ENCODE measurements at places on chromosomes 4 and X.
A peak's percentile ranks its signal among the peaks of the same experiment; 100 is the strongest.

DNA sequence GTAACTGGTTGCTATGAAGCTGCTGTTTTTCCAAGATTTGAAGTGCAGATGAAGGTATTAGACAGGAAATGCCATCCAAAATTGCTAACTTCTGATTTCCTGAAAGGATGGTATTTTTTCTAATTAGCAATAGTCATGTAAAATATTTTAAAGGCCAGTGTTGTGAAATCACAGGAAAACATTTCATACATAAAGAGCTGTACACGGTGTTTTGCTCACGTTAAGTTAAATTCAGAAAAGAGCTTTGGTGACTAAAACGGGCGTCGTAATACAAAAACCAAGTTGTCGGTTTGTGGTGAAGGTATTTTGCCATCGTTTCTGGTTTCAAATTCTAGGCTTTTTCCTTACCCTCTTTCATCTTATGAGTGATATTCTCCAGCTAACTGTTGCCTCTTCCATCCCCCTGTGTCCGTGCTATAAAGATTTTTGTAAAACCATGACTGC, 39.8 kb downstream of the AFF1 start:
- no peak for DNase-seq

GRCh38 chrX:46573892-46574773, 568 bp downstream of the CHST7 start:
- peak; percentile 56 for DNase-seq

DNA sequence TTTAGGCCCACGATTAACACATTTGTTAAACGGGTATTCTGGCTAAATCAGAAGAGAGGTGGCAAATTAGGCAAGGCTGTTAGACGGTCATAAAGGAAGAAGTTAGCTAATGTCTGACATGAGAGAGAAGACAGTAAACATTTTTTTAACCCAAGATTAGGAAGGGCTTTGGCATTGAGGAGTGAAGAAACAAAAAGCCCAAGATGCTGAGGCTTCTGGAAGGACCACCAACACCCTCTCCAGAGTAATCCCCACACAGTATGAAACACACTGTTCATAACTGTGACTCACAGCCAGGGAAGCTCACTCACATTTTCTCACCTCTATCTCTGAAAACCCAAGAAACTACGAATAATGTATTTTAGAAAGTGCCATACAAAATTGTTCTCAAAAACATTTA, 127.6 kb downstream of the AMELX start:
- DNase-seq: peak; percentile 72

DNA sequence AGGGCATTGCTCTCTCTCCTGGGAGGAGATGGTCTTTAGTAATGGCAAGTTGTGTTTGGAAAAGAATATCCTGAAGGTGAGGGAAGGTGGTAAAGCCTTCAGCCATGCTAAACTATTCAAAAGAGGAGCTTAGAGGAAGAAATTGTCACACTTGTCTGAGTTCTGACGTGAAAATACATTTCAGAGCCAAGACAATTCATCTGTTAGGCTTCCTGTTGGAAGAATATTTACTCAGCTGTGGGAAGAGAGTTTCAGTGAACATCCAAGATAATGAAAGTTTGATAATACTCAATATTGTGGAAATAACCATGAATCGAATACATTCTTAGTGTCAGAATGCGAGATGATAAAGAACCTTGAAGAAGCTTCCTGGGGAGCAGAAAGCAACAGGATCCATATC, 143.3 kb downstream of the GPAT3 start:
- DNase-seq: no peak

DNA sequence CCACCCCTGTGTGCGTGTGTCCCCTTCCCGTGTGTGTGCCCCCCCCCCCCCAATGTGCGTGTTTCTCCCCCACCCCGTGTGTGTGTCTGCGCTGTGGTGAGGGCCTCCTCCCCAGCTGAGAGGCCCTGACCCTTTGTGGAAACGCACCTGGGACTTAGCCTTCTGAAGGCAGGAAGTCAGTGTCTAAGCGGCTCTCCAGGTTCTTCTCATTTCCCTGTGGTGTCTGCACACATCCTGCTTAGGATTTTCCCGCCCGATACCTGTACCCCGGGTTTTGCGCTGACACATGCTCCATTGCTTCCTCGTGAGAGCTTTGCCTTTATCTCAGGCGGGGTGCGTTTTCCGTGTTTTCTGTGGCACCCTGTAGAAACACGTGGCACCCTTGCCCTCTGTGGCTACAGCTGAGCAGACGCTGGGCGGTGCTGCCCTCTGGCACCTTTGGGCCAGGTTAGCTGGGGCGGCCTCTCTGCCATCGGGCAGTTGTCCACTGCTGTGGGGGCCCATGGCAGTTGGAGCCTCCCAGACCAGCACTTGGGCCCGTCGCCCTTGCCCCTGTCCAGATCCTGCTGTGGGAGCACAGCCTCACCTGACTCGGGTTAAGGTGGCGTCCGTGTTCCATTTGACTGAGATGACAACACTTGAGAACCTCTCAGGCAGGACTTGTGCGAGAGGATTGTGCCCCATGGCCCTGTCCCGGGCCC, 26.3 kb downstream of the MAEA start:
- DNase-seq: no peak

DNA sequence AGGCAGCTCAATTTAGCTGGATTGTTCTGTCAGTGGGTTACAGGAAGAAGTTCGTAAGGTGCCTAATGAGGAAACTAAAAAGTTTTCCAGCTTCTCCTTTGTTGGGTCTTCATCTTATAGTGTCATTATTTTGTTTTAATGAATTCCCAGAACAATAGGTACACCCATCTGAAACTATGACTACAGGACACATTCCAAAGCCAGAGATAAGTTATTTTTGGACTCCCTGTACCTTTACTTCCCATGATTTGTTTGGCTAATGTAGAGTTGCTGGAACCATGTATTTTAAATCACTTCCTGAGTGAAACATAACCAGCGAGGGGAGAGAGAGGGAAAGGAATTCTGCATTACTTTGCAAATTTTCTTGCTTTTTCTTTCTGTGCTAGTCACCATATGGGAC, 114.0 kb downstream of the CLCN5 start:
- no peak for DNase-seq

- no peak for DNase-seq
These were observed 115.2 kb downstream of the SORCS2 start for GRCh38 chr4:7307394-7308099.

GRCh38 chrX:17361620-17362019, 13.4 kb upstream of the NHS start:
- no peak for DNase-seq

GRCh38 chr4:151359576-151359975, 34.2 kb upstream of the SH3D19 start:
- DNase-seq: no peak

GRCh38 chr4:107862658-107863057, 37.9 kb downstream of the SGMS2 start:
- DNase-seq: peak; percentile 58

- no peak for DNase-seq
These were observed 7.7 kb upstream of the THOC2 start for GRCh38 chrX:123740536-123740935.

DNA sequence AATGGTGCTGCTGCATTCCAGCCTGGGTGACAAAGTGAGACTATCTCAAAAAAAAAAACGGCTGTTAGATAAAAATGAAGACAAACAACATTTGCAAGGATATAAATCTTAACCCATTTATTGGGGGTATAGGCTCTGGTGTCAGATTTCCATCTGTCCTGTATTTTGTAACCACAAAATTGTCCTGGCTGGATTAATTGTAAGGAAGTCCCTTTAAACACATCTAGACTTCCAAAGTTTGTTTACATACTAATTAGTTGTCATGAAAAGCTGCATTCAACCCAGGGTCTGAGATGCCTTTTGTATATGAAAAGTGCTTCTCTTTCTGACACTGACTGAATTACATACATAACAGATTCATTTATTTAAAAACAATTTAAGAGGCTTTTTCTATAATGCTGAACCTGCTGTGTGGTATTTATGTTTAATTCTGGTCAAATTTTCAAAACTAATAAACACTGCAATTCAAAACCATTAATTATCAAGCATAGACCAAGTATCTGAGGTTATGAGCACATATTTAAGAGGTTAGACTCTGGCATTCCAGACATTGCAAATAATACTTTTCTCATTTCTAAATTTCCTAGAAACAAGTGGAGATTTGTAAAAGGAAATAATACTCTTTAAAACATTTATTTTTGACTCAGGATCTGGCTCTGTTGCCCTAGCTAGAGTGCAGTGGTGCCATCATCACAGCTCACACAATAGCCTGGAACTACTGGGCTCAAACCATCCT, 17.5 kb upstream of the UGDH start:
- DNase-seq: peak; percentile 67

- DNase-seq: peak; percentile 98
These were observed 60.1 kb upstream of the PLAC1 start for GRCh38 chrX:134718105-134718965.

DNA sequence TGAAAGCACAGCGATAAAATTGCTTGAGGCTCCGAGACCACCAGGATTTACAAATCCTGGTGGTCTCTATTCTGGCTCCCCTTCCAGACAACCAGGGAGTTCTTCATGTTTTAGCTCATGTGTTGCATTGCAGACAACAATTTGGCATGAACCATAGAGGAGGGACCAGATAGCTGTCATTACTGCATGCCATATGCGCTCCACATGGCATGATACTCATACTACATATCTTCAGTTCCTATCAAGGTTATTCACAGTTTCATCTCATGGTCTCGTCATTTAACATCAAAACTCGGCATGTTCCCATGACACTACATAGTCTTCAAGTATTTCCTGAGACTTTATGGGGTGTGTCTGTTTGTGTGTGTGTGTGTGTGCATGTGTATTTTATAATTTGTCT, 220.3 kb downstream of the OR13H1 start:
- DNase-seq: no peak
